ENCODE measurements at places on chromosomes 16 and 17.

DNA sequence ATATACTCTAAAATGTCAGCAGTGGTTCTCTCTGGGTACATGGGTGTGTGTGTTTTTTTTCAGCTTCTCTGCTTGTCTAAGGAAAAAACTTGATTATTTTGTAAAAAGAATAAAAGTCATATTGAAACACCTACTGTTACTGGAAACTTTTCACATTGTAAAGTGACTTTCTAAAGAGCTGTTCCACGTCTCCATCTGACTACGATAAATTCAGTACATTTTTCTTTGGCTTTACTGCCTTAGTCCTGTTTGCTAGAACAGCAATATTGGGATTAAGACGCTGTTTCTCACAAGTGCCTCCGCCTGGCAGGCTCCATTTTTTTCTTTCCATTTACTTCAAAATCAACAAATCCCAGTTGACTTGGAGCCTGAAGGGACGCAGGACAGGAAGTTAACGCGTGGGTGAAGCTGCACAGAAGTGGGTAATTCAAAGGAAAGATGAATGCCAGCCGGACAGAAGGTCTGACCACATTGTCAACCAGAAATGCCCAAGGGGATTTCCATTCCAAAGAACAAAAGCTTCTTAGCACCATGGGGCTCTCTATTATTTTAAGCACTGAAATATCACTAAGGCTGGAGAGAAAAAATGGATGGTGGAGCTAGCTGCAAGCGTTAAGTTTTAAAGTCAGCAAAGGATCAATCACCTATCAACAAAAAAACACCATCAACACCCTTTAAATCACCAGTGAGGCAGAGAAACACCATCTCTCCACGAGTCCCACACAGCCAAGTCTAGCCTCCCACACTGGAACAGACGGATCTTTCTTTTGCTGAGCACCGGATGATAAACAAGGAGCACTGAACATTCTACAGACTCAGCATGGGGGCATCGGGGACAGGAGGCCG is 8.4 kb downstream of the GLOD4 start:
- no peak for DNase-seq

DNA sequence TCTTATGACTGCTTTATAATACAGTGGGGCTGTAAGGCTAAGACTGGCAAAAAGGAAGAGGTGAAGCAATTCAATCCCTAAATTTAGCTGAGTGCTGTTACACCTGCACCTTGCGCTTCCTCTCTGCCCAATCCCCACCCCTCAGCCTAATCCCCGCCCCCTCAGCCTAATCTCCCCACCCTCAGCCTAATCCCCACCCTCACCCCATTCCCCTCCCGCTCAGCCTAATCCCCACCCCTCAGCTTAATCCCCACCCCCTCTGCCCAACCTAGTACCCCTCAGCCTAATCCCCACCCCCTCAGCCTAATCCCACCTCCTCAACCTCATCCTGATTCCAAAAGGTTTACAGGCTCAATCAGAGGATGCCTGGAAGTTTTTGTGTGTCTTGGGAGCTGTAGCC is 155.5 kb downstream of the PMP22 start:
- DNase-seq = no peak

DNA sequence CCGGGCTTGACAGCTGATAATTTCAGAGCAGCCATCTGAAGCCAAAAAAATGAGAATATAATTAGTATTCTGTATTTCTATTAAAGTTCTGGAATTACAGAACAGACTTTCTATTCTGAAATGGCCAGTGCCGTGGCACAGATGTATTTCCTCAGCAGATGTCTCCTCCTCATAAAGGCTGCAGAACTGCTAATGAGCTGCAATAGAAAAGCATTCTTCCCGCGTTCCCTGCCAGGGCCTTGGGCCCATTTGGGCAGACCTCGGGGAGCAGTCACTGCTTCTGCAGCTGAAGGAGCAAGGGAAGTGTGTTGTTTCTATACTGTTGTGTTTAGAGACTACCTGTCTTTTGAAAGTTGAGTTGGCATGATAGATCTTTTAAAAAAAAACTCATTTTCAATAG is 152.6 kb upstream of the CACNG5 start:
- DNase-seq = no peak

DNA sequence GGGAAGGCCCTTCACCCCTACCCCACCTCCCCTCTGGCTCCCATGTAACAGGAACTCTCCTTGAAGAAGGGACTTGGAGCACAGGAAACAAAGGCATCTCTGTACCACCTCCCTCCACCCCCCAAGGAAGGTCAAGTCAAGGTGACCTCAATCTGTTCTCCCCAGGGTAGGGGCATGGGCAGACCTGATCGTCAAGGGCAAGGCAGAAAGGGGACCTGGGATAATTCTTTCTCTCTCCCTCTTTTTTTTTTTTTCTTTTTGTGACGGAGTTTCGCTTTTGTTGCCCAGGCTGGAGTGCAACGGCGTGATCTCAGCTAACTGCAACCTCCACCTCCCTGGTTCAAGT is 4.3 kb upstream of the STAT5A start:
- DNase-seq = no peak

DNA sequence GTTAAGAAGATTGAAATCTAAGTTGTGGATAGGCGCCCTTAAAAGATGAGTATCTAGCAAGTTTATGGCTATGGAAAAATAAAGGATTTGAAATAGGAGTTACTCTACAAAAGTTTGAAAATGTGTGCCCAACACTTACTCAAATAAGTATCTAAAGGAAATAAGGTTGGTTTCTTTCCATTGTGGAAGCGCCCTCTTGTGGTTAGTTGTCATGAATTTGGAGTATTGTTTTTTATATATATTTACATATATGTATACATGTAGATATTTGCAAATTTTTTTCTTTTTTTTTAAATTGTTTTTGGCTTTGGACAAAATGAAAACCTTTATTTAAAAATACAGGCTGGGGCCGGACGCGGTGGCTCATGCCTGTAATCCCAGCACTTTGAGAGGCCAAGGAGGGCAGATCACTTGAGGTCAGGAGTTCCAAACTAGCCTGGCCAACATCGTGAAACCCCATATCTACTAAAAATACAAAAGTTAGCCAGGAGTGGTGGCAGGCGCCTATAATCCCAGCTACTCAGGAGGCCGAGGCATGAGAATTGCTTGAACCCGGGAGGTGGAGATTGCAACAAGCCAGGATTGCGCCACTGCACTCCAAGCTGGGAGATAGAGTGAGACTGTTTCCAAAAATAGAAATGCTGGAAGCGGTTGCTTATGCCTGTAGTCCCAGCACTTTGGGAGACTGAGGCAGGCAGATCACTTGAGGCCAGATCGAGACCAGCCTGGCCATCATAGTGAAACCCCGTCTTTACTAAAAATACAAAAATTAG is 24.0 kb upstream of the VPS4A start:
- peak; percentile 83 for DNase-seq

- DNase-seq = no peak
These were observed 39.4 kb upstream of the ZNF469 start for GRCh38 chr16:88343271-88343791.

DNA sequence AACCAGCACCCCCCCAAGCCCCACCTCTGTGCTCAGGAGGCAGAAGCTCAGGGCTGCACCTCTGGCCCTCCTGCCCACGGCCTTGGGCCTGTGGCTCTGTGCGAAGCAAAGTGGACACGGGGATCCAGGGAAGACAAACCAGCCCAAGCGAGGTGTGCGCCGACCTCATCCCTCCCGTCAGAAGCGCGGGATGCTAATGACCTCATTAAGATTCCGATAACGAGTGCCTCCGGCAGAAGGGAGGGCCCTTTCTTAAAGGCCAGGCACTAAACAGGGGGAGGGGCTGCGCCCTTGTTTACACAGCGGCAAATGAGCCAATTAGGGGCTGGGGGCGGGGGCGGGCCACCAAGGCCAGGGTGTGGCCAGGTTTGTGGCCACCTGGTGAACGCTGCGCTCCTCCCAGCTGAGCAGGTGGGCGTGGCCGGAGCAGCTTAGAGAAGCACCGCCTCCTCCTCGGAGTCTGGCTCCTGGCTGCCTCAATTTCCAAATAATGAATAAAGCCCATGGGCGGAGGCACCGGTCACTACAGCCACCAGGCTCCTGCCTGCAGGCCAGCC is 3.2 kb downstream of the CBX4 start:
- DNase-seq = no peak

- DNase-seq = no peak
These were observed 37.6 kb upstream of the LGALS9 start for GRCh38 chr17:27593232-27593856.

- DNase-seq = peak; percentile 59
These were observed 11.6 kb downstream of the DDX42 start for GRCh38 chr17:63785556-63785955.

DNA sequence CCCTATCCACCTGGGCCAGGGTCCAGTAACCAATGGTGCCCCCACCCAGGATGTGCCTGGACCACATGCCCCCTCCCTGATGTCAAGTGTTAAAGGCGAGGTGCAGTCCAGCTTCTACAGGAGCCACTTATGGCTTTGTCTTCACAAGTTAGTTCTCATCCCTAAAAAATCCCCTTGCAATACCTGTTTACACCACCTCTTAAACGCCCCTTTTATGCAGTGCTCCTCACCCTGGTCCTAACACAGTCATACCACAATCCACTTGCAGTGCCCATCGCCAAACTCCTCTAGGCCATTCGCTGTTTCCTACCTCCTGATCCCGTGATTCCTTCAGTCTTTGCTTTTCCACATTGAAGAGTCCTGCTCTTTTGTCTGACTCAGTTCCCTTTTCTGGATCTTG is 7.1 kb downstream of the GLYR1 start:
- DNase-seq = no peak

GRCh38 chr17:7889166-7889955 is 772 bp downstream of the CHD3 start:
- peak; percentile 85 for DNase-seq
